ENCODE measurements at places on chromosomes 2 and 18.

DNA sequence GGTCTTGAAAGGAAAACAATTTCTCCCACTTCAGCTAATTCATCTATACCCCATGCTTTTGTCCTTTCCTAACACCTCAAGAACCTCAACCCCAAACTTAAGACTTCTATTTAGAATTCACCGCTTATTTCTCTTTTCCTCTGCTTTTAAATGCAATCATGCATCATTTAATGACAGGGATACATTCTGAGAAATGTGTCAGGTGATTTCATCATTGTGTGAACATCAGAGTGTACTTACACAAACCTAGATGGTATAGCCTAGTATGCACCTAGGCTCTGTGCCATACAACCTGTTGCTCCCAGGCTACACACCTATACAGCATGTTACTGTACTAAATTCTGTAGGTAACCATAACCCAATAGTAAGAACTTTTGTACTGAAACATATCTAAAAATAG, 22.9 kb downstream of the ARL5A start:
- no peak for DNase-seq

DNA sequence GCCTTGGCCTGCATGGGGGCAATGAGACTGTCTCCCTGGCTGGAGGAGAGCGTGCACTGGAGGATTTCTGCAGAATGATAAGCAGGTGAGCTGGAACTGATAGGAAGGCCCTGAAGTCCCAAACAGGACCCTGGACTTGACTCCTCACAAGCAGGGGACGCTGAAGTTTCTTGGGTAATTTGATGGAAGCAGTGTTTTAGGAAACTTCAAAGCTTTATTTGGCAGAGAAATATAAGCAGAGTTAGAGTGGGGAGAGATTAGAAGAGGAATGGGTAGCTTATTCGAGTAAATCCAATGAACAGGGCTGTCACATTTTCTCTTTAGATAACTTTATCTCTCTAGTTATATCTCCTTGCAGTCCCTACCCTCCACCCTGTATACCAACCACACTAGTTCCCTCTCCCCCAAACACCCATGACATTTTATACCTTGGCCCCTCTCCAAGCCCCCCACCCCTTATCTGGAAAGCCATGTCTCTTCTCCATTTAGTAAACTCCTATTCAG, 73.6 kb upstream of the IGFBP5 start:
- DNase-seq = no peak

- no peak for DNase-seq
Observed at GRCh38 chr2:159108181-159108893, 139.9 kb downstream of the TANC1 start.

GRCh38 chr2:191222507-191222906, 22.7 kb upstream of the MYO1B start:
- no peak for DNase-seq

DNA sequence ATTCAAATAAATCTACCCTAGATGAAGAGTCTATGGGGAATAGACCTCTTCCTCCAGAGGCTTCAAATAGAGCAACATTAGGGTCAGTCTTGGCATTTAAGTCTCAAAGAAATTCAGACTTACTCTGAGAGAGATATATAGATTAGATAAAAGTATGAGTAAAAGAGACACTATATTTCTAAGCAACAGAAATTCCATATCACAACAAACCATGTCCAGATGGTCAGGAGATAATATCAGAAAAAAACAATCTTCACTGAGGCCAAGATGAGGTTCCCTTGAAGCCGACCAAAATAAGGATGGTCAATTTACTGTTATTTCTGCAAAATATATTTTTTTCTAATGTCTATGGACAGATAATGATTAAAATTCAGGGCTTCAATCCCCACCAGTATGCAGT, 89.1 kb upstream of the NOSTRIN start:
- no peak for DNase-seq

GRCh38 chr18:10422731-10423130, 31.7 kb upstream of the APCDD1 start:
- DNase-seq = no peak

DNA sequence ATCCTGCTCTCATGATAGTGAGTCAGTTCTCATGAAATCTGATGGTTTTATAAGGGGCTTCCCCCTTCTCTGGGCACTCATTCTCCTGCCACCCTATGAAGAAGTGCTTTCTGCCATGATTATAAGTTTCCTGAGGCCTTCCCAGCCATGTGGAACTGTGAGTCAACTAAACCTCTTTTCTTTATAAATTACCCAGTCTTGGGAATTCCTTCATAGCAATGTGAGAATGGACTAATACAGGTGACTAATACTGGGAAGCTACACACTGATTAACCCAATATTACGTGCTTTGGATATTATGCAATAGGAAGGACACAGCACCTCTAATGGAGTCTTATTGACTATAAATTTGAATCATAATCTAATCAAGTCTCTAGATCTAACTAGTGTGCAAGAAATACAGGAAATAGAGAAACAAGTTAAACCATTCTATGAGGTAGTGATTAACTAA, 107.2 kb upstream of the ETAA1 start:
- DNase-seq = no peak

- no peak for DNase-seq
Observed at GRCh38 chr2:70936165-70936978, 672 bp downstream of the ATP6V1B1 start.

- no peak for DNase-seq
Observed at GRCh38 chr18:36035253-36035652, 32.1 kb downstream of the RPRD1A start.

DNA sequence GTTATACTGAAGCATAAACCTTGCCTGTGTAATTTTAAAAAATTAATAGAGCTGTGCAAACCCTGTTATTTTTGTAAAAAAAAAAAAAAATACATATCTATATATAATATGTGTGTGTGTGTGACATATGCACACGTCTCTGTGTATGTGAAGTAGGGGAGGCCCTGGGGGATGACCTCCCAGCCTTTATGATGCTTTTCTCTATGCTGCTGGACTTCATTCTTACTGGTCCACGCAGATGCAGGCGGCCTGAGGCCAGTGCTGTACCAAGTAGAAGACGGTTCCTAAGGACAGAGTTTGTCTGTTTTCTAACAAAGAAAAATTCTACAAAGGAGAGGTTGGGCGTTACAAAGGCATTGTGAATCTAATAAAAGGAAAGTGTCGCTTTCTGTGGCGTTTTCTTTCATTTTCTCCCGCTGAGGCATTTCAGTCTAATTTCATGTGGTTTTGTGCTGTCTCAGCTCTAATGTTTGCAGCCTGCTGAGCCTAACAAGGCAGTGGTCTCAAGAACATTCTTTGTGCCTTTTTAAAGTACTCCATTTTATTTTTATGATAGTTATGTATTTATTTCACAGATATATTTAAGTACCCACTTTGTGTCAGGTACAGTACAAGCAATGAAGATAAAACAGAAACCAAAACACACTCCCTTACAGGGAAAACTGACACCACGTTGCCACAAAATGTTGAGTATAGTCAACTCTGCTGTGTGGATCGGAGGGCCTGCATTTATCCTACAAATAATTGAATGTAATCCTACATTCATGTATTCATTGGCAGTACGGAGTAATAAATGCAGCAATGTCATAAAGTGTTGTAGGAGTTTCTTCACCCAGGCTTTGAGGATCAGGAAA, 118.0 kb downstream of the RAB3GAP1 start:
- no peak for DNase-seq

DNA sequence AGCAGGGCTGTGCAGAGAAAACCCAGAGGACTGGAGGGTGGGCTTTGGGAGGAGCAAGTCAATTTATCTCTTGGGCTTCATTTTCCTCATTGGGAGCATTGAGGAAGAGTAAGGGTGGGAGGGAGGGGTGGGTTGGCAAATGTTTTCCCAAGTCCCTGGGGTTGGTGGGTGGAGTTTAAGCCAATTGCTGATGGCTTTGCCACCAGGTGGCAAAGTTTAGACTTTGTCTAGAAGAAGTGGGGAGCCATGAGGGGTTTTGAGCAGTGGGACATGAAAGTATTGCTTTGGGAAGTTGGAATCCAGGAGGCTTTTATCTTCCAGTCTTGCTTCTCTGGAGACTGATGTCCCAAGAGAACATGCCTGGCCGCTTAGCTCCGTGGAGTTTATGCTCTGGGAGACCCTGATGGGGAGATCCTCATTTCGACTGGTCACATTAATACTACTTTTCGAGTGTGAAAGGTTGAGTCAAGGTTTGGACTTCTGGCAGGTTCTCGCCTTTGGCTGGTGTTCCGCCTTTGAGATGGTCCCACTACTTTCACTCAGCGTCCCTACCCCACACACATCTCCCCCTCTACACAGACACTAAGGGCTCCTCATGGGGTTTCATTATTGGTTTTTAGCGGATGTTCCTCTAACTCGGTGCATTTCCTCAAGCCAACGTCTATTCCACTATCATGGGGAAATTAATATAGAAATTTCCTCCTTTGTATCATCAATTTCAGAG, 126.7 kb downstream of the PRKCE start:
- DNase-seq = no peak

DNA sequence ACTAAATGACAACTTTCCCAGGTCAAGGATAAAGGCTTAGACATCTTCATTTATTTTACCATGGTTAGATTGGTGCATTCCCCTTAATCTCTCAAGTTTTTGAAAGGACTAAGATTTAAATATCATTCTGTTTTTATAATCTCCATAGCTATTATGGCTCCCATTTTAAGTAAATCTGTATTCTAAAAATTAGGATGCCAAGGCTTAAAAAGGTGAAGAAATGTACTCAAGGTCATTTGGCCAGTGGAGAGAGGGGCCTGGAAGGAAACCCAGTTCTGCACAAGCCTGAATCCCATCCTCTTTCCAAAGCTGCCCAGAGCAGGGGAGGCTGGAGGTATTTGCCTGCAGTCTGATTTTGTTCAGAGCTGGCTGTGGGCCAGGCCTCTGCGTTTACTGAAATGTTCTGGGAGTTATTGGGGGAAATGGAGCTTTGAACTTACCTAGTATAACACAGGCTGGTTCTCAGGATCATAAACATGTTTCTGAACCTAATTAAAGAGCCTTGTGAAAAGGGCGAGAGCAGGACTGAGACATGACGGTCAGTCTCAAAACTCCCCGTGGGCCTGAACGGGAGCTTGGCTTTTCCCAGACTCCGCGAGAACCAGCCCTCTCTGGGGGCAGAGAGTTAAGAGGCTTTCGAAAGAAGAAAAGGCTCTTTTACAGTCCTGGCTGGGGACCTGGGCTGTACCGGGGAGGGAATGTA, 85.6 kb downstream of the DDX1 start:
- DNase-seq = no peak

DNA sequence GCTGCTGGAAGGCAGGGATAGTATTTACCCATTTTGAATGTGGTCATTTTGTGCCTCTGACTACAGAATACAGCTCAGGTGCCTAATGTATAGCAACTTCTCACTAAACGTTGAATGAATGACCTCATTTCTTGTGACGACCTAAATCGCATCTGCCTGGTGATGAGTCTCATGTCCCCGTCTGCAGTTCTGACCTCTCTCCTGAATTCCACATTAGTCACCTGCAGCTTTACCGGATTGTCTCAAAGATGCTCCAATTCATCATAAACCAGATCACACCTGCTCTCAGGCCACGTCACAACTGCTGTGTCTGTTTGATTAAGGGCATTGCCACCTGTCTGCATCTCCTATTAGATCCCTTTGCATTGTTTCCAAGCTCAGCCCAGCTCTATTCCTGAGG, 133.6 kb upstream of the MYT1L start:
- no peak for DNase-seq

DNA sequence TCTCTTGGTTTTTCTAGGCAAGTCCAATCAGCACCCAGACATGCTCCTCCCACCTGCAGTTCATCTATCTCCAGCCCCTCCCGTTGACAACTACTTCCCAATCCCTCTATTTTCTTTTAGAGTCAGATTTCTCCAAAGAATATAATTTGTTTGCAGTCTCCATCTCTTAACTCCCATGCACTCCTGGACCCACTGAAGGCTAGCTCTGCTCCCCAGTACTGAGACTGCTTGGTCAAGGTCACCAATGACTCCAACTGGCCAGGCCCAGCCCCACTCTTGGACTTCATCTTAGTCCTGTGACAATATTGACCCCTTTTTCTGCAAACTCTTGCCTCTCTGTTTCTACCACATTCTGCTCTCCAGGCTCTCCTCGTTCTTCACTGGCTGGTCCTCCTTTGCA, 62.0 kb downstream of the BCL2L11 start:
- no peak for DNase-seq

- DNase-seq = no peak
Observed at GRCh38 chr2:168201584-168202116, 45.7 kb downstream of the STK39 start.

GRCh38 chr18:79873449-79874110, 75.8 kb downstream of the KCNG2 start:
- DNase-seq = no peak

GRCh38 chr2:164606557-164606956, 14.7 kb downstream of the GRB14 start:
- DNase-seq = no peak

- DNase-seq = no peak
Observed at GRCh38 chr2:171824086-171824485, 70.0 kb downstream of the SLC25A12 start.

DNA sequence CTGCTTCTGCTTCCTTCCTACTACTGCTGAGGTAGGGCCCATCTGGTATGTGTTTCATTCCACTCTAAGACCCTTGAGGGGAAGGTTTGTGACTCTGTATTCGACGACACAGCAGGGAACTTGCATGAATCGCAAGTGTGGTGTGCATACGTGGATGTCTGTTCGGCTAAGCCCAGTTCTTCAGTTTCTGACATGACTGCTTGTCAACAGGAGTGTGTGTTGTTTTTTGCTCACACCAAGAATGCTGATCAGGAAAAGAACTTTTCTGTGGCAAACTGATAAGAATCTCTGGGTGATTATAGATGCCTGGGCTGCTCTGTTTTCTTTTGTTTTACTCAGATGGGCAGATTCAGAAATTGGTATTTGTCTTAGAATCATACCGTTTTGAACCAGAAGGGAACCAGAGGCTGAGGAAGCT, 22.0 kb downstream of the TNFRSF11A start:
- DNase-seq = no peak

GRCh38 chr18:47986620-47987387, 56.3 kb upstream of the SMAD2 start:
- DNase-seq = no peak

DNA sequence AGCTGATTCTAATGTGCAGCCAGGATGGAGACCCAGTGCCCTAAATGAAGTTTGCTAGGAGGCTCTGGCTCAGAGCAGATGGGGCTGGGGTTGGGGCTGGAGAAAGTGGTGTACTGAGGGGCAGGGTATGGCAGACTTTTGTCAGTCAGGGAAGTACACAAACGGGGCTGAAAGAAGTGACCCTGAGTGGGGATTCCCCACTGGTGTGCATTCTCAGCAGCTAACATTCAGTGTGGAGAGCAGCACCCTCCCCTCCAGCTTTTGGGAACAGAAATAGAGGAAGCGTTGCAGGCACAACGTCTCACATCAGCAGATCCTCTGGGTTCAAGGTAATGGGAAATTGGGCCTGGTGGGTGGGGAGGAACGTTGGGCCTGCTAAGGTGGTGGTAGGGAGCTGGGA, 89.1 kb upstream of the GCFC2 start:
- DNase-seq = no peak

GRCh38 chr2:113038291-113038690, 14.4 kb downstream of the IL36B start:
- no peak for DNase-seq

- no peak for DNase-seq
Observed at GRCh38 chr2:71215447-71215846, 11.5 kb downstream of the PAIP2B start.
